ENCODE measurements at places on chromosomes 1 and 21.

DNA sequence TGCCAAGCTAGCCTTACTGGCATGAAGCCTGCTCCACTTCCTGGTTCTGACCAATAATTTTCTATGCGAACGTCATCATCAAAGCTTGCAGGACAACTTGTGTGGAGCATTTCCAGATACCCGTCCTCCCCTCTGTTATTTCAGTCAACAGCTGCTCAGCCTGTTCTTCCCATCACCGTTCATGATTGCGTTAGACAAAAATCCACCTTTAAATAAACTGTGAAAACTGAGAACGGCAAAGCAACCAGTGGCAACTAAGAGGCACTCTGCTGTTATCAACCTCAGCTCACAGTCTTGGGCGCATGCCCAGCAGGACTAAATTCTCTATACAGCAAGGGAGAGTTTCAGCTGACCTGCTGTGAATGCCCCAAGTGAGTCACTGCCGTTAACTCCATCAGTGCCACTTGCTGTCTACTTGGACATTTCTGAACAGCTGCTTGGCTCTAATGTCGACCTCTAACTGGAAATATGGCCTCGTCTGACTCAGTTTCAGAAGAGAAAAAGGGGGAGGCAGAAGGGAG is 207.4 kb upstream of the RUNX1 start:
- DNase-seq: peak; percentile 58

GRCh38 chr1:33242652-33243051 is 13.6 kb upstream of the ZNF362 start:
- DNase-seq: no peak

- peak; percentile 90 for DNase-seq
These were observed 3.0 kb downstream of the PEAR1 start for GRCh38 chr1:156896490-156897033.

DNA sequence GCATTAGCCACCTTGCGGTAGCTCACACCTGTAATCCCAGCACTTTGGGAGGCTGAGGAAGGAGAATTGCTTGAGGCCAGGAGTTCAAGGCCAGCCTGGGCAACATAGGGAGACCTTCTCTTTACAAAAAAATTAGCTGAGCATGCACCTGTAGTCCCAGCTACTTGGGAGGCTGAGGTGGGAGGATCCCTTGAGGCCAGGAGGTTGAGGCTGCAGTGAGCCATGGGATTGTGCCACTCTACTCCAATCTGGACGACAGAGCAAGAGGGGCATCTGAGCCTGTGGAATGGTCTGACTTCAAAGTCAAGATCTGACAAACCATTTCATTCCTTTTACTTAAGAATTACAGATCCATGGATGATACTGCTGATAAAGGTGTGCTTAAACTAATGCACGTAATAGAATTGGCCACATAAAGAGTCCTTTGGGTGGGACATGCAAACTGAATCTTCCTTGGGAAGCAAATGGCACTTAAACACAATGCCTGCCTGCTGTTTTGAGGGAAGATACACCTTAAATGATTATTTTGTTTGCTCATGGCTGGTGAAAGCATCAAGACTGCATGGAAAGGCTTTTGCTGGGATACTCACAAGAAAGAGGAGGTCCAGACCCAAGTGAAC is 2.5 kb upstream of the TMEM201 start:
- DNase-seq: no peak

- DNase-seq: no peak
These were observed 5.1 kb downstream of the DCST1 start for GRCh38 chr1:155038602-155039307.

DNA sequence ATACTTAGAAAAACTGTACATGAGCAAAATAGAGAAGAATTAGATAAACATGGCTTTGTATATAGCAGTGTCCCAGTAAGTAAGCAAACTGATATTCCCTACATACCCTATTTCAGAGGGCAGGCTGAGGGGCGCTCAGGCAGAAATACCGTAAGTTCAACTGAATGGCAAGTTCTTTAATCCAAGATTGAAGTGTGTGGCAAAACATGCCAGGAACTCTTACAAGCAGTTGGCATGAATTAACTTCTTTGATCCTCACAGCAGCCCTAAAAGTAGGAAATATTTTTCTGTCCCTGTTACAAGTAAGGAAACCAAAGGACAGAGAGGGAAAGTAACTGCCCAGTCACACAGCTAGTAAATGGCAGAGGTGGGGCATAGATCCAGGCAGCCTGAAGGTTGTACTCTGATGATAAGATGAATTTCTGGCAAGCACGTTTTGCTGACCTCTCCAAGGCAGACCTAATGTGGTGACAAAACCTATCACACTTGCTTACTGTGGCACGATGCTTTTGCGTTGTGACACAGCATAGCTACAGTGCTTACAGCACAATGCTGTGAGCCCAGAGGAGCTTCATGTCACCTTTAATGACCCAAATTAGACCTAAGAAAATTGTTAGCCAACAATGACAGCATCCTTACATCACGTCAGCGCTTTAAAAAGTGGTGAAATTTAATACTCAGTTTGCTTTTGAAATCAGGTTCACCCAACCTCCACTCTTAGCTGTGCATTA is 35.0 kb upstream of the THEM4 start:
- no peak for DNase-seq

- DNase-seq: no peak
These were observed 136.0 kb downstream of the LTN1 start for GRCh38 chr21:28856588-28857250.

- DNase-seq: no peak
These were observed 738 bp downstream of the GNPAT start for GRCh38 chr1:231241750-231242149.
